Osteoblast (primary cell): ENCODE measurements at places on chromosomes 12 and 14.

DNA sequence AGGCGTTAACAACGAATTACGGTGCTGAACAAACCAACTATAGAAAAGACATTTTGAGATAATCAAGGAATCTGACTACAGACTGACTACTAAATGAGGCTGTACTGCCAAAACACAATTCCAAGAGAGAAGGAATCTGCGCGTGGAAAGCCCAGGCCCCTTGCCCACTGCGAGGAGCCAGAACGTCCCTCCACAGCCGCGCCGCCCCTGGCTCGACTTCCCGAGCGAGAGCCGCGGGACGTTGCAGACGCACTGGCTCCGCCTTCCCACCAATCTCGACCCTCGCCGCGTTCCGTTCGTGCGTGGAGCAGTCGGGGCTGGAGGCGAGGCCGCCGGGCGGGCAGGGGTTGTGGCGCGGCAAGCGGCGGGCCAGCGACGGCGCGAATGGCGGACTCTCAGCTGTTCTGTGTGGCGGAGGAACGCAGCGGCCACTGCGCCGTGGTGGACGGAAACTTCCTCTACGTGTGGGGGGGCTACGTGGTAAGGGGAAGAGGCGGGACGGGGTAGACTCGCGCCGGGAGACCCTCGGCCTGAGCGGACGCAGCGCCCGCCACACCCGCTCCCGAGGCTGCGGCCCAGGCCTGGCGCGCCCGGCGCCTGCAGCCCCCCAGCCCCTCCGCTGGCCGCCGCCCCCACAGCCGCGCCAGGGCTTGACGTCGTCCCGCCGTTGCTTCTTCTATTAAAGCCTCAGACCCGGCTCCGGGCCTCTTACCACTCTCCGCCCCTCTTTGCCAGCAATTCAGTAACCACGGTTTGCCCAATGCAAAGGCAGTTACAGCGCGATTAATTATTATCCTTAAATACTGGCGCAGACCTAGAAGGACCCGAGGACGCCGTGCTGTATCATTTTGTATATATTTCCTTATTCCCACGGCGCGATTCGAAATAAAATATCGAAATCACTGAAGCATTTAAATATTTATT is at the start of gene KLHDC1:
KLHDC1 (plus strand) TSS at position 310 of the 924 bp plus-strand sequence; CDS start at position 385, 75 bp downstream.
- peak; percentile 94 for DNase-seq

GRCh38 chr12:107026806-107027635 is 40.1 kb upstream of the MTERF2 start:
- no peak for DNase-seq

DNA sequence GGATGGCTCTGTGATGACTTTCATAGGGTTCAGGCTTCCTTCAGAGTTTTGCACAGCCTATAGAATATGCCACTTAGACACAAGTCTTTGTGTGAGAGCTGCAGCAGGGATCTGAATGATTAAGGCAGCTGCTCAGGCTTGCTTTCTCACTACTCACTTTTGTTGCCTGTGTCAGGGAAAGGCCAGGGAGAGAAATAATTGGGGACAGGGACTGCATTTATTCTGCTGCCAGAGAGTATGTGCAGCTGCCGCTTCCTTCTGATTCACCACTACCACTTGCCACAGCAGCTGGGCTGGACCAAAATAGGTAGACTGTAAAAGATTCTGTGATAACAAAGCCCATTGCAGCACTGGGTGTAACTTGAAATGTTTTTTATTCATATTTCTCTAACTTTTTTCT is 49.7 kb downstream of the TRMT5 start:
- no peak for DNase-seq

DNA sequence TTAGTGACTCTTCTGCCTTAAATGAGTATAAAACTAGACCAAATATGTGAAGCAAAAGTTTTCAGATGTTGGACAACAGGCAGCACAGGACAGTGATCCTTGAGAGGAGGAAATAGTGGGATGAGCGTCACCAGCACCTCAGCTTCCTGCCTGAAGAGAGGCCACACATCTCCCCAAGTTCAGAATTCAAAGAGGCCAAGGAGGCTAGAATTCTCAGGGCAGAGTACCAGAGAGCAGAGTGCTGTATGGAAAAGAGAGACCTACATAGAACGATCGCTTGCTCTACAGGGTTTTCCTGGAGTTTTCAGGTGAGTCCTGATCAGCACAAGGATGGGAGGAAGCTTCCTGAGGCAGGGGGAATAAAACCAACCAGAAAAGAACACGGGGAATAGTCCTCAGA is 107.0 kb downstream of the PTPRR start:
- DNase-seq: no peak

DNA sequence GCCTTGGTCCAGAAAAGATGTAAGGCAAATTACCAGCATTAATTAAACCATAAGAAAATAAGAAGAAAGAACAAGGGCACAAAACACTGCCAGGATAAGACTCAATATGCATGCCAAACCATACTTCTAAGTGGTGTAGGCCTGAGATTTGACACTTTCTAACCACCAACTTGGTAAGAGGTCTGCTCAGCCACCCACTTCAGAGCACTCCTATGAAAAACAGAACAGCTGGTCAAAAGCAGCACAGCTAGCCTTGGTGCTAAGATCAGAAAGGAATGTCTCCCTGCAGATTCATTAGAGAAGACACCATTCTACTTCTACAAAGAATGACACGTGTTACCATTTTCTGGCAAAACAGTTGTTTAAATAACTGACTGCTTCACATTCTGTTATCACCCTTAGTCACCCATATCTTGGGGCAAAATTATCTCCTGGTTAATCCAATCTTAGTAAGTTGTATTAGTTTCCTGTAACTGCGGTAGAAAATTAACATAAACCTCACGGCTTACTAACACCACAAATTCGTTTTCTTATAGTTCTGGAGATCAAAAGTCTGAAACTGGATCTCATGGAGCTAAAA is 13.2 kb downstream of the RPS6KA5 start:
- DNase-seq: no peak

GRCh38 chr12:4148418-4149056 is 125.0 kb upstream of the CCND2 start:
- DNase-seq: no peak

GRCh38 chr14:92649066-92649465 is 99.4 kb downstream of the LGMN start:
- no peak for DNase-seq
